T-helper 1 cell treated with Interleukin-12 subunit alpha and Interleukin-12 subunit beta and Interleukin-4 antibody, amounts not matched to agents 30 ng/mL and 1 ng/mL, for 36 hours (primary cell): ENCODE measurements at places on chromosomes 5 and 9. TPM values are rescaled to one million over a fixed set of nuclear protein-coding genes. Genes with fewer than 3 reads are reported as not detected.

PTGDS gene
- 5.2 and 5.3 TPM in 2 replicates for total RNA-seq

ABLIM3 gene
- total RNA-seq = not detected in 2 replicates

PCDHB9 gene
- total RNA-seq = not detected in 2 replicates

RETREG1 gene
- total RNA-seq = 32.1 and 39.9 TPM in 2 replicates

PCDHA12 gene
- total RNA-seq = not detected in 2 replicates

THOC3 gene
- total RNA-seq = 60.7 and 67.5 TPM in 2 replicates
